ENCODE measurements at places on chromosomes 12 and 14. TPM values are rescaled to one million over a fixed set of nuclear protein-coding genes. Genes with fewer than 3 reads are reported as not detected.

DNA sequence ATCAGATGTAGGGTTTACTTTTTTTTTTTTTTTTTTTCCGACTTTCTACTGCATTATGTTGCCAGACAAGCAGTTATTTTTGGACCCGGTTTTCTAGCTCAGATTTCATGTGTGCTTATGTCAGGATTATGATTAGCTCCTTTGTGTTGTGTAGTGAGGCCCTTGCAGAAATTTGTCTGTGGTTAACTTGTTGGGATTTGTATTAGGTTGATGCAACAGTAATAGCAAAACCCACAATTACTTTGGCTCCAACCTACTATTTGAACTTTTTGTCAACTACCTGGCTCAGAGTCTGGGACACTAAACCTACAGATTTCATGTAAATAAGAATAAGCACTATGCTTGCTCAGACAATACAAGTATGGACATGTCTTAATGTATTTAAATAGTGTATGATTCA lies 44.1 kb upstream of the KCNJ8 start:
- no peak overlapping the region for H3K4me3 ChIP-seq
- no peak overlapping the region for H3K27ac ChIP-seq
- DNase-seq, result no peak
- H3K4me1 ChIP-seq, result no peaks in the 10 kb centered on the region
- H3K27me3 ChIP-seq, result no peaks in the 10 kb centered on the region

- H3K36me3 ChIP-seq, result no peaks in the 10 kb centered on the region
- H3K27me3 ChIP-seq, result no peaks in the 10 kb centered on the region
- H3K27ac ChIP-seq, result no peak overlapping the region
- DNase-seq, result no peak
Observed at GRCh38 chr12:15698377-15698871, 90.8 kb downstream of the EPS8 start.

DNA sequence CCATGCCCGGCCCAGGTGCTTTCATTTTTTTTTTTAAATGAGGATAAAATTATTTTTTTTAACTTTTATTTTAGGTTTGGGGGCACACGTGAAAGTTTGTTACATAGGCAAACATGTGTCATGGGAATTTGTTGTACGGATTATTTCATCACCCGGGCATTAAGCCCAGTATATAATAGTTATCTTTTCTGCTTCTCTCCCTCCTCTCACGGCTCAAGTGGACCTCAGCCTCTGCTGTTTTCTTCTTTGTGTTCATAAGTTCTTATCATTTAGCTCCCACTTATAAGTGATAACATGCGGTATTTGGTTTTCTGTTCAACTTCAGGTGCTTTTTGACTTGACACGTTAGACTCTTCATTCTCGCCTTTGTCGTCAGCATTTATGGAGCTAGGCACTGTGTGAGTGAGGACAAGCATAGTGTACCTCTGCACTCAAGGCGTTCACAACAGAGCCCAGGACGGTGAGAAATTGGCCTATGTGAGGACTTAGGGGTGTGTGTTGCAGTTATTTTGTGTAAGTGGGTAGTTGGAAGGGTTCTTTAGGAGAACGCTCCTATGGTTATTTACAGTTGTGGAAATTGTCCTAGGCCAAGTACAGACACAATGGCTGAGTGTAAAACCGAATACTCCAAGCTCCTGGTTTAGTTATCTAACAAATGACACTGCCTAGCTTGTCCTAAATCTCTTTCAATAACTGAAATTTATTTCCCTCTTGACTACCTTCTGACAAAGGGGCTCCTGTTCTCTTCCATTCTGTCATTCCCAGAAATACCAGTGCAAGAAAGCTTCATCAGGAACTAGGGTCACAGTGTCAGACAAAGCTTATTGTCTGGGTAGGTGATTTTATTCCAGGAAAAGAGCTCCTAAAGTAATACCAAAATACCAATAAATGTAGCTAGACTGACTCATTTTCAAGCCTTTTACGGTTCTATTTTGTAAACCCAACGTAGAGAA lies 200.5 kb upstream of the PRICKLE1 start:
- H3K4me1 ChIP-seq, result no peaks in the 10 kb centered on the region
- H3K27ac ChIP-seq, result no peak overlapping the region
- no peaks in the 10 kb centered on the region for H3K36me3 ChIP-seq

GRCh38 chr14:61469781-61470180 lies 148.4 kb downstream of the PRKCH start:
- peak overlapping the region; percentile 79 for H3K27ac ChIP-seq
- H3K36me3 ChIP-seq, result no peaks in the 10 kb centered on the region
- H3K4me3 ChIP-seq, result no peak overlapping the region
- no peaks in the 10 kb centered on the region for H3K27me3 ChIP-seq

DNA sequence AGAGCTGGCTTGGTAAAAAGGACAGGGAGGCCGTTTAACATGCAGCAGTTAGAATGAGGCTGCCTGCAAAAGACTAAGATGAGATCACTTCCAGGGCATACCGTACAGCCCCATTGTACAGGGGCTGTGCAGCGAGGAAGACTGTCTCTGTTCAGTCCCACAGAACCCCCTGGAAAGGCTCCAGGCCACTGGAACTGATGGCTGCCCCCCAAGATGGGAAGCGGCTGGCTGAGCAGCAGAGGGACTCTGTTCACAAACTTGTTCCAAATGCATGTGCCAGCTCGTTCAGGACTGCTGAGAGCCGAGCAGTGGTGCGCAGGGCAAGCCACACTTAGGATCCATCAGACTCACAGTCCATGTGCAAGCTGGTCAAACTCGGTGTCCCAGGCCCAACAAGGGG lies 82.9 kb downstream of the CHGA start:
- no peak for DNase-seq
- H3K4me3 ChIP-seq, result no peak overlapping the region
- no peak overlapping the region for H3K27ac ChIP-seq
- H3K27me3 ChIP-seq, result no peaks in the 10 kb centered on the region
- no peaks in the 10 kb centered on the region for H3K36me3 ChIP-seq

GRCh38 chr12:131015581-131016337 lies 62.1 kb downstream of the ADGRD1 start:
- no peak for DNase-seq
- no peak overlapping the region for H3K27ac ChIP-seq
- H3K36me3 ChIP-seq, result no peaks in the 10 kb centered on the region
- no peaks in the 10 kb centered on the region for H3K27me3 ChIP-seq
- H3K4me3 ChIP-seq, result no peak overlapping the region

- no peaks in the 10 kb centered on the region for H3K27me3 ChIP-seq
- H3K27ac ChIP-seq, result peak within 1 kb of the TSS; percentile 97
- H3K4me3 ChIP-seq, result peak within 1 kb of the TSS; percentile 100
- peak; percentile 86 for DNase-seq
Observed at GRCh38 chr12:111598637-111599452, at the start of gene ATXN2. Gene ATXN2 (minus strand): TSS chr12:111599315. CDS start chr12:111599034, 281 bp downstream.

- H3K27me3 ChIP-seq, result no peaks in the 10 kb centered on the region
- no peaks in the 10 kb centered on the region for H3K4me1 ChIP-seq
- H3K27ac ChIP-seq, result peak overlapping the region; percentile 53
- no peak overlapping the region for H3K4me3 ChIP-seq
Observed at GRCh38 chr14:56199095-56199981, 81.1 kb downstream of the PELI2 start.

- no peaks in the 10 kb centered on the region for H3K27me3 ChIP-seq
- no peaks in the 10 kb centered on the region for H3K36me3 ChIP-seq
- DNase-seq, result no peak
- no peak overlapping the region for H3K27ac ChIP-seq
Observed at GRCh38 chr12:116039081-116039480, 238.4 kb downstream of the MED13L start.

- no peaks in the 10 kb centered on the region for H3K27me3 ChIP-seq
- no peaks in the 10 kb centered on the region for H3K36me3 ChIP-seq
- no peaks in the 10 kb centered on the region for H3K4me1 ChIP-seq
- H3K4me3 ChIP-seq, result no peak overlapping the region
Observed at GRCh38 chr14:59529189-59529588, 44.9 kb downstream of the JKAMP start.

DNA sequence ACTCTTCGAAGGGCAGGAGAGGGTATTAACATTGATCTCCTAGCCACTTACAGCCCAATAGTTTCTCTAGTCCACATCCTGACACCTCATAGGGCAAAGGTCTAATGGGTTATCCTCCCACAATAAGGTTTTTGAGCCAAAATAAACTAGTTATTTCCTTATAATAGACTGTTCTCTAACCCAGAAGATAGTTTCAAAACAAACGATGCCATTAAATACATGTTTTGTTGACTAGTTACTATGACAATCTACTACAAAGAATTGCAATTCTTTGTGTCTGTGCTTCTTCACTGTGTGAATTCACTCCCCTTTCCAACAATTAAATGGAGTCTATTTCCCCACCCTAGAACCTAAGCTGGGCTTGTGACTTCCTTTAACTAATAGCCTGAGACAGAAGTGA lies 6.4 kb upstream of the ACTR10 start:
- no peaks in the 10 kb centered on the region for H3K4me1 ChIP-seq
- peak overlapping the region; percentile 42 for H3K27ac ChIP-seq
- H3K27me3 ChIP-seq, result no peaks in the 10 kb centered on the region
- DNase-seq, result no peak
- H3K4me3 ChIP-seq, result no peak overlapping the region

GRCh38 chr14:75442166-75442565 lies 14.3 kb downstream of the JDP2 start:
- DNase-seq, result no peak
- H3K27me3 ChIP-seq, result no peaks in the 10 kb centered on the region
- no peak overlapping the region for H3K4me3 ChIP-seq
- no peak overlapping the region for H3K27ac ChIP-seq
- no peaks in the 10 kb centered on the region for H3K4me1 ChIP-seq

GRCh38 chr12:49417558-49417957 lies 50.3 kb downstream of the SPATS2 start:
- H3K27ac ChIP-seq, result no peak overlapping the region
- H3K4me1 ChIP-seq, result no peaks in the 10 kb centered on the region
- H3K4me3 ChIP-seq, result no peak overlapping the region

DNA sequence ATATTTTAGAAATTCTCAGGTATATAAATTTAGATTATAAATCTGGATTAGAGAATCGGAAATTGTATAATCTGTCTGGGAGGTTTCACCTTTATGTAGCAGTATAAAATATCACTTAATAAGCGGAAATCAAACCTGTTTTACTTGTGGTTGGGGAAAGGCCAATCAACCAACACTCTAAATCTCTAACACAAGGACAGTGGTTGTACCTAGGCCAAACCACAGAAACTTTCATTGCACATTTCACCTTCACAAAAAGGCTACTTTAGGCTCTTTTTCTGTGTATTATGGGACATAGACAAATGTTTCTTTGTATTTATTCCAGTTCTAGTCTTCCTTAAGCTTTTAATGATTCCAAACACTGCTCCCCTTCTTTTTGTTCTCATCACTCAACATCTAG lies 19.8 kb downstream of the ERH start:
- H3K27me3 ChIP-seq, result no peaks in the 10 kb centered on the region
- H3K27ac ChIP-seq, result no peak overlapping the region
- no peaks in the 10 kb centered on the region for H3K4me1 ChIP-seq
- DNase-seq, result no peak

GRCh38 chr12:50685641-50686040 lies 78.3 kb upstream of the ATF1 start:
- peaks cover 72% of the 10 kb centered on the region for H3K36me3 ChIP-seq
- no peak overlapping the region for H3K27ac ChIP-seq
- no peaks in the 10 kb centered on the region for H3K4me1 ChIP-seq
- no peak overlapping the region for H3K4me3 ChIP-seq

GRCh38 chr12:6273541-6274230 lies 36.8 kb upstream of the PLEKHG6 start:
- no peaks in the 10 kb centered on the region for H3K36me3 ChIP-seq
- H3K27me3 ChIP-seq, result no peaks in the 10 kb centered on the region
- peaks cover 4% of the 10 kb centered on the region for H3K4me1 ChIP-seq
- DNase-seq, result no peak
- H3K4me3 ChIP-seq, result no peak overlapping the region
- no peak overlapping the region for H3K27ac ChIP-seq

GRCh38 chr12:108358580-108358965 lies 19.5 kb upstream of the CMKLR1 start:
- no peaks in the 10 kb centered on the region for H3K27me3 ChIP-seq
- H3K27ac ChIP-seq, result no peak overlapping the region
- no peaks in the 10 kb centered on the region for H3K4me1 ChIP-seq
- H3K36me3 ChIP-seq, result no peaks in the 10 kb centered on the region

- H3K27me3 ChIP-seq, result no peaks in the 10 kb centered on the region
- no peak overlapping the region for H3K4me3 ChIP-seq
- no peak for DNase-seq
- no peaks in the 10 kb centered on the region for H3K36me3 ChIP-seq
- H3K4me1 ChIP-seq, result no peaks in the 10 kb centered on the region
- H3K27ac ChIP-seq, result no peak overlapping the region
Observed at GRCh38 chr14:77206261-77206824, 24.7 kb downstream of the TMEM63C start.

- no peaks in the 10 kb centered on the region for H3K36me3 ChIP-seq
- H3K27me3 ChIP-seq, result no peaks in the 10 kb centered on the region
- H3K27ac ChIP-seq, result no peak overlapping the region
- H3K4me1 ChIP-seq, result no peaks in the 10 kb centered on the region
Observed at GRCh38 chr12:82805812-82806497, 119.2 kb downstream of the TMTC2 start.

- no peaks in the 10 kb centered on the region for H3K4me1 ChIP-seq
- H3K27ac ChIP-seq, result no peak overlapping the region
- no peaks in the 10 kb centered on the region for H3K36me3 ChIP-seq
- no peak for DNase-seq
- no peak overlapping the region for H3K4me3 ChIP-seq
- H3K27me3 ChIP-seq, result no peaks in the 10 kb centered on the region
Observed at GRCh38 chr14:92368001-92368400, 45.0 kb downstream of the SLC24A4 start.

DNA sequence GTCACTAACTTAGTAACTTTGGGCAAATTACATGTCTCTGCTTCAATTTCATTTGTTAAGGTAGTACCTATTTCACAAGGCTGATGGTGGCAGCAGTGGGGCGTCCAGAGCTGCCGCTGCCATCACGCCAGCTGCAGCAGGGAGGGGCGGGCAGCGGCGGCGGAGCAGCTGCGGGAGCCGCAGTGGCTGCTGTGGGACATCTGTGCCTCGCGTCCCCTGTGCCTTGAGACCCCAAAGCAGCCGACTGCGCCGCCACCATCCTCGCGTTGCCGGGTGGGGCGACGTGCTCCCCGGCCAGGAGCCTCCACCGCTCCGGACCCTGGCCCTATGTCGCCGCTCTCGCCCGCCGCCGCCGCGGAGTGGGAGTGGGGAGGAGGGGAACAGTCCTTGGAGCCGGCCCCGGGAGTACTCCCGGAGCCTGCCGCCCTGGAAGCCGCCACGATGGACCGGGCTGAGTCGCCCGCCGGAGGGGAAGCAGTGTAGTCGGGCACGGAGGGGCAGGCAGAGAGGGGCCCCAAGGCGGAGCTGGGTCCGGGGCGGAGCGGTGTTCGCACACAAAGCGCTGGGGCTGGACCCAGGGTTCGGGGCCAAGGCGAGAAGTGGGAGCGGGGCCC lies 51.4 kb downstream of the A2M start:
- no peaks in the 10 kb centered on the region for H3K36me3 ChIP-seq
- H3K27me3 ChIP-seq, result no peaks in the 10 kb centered on the region
- H3K4me3 ChIP-seq, result peak overlapping the region; percentile 88
- H3K4me1 ChIP-seq, result no peaks in the 10 kb centered on the region
- peak; percentile 73 for DNase-seq

Gene NKX2-1
- not detected for total RNA-seq

Gene RASSF9
- total RNA-seq, result 1.0 TPM

Gene IFNG-AS1
- total RNA-seq, result 1.5 TPM

Gene PIWIL1
- not detected for total RNA-seq

Gene NGB
- not detected for total RNA-seq

Gene PPP4R4
- total RNA-seq, result not detected

Gene MYL6
- total RNA-seq, result 1,872 TPM

Gene ABCD2
- 0.54 TPM for total RNA-seq

Gene TMPRSS12
- not detected for total RNA-seq

Gene CMTM5
- total RNA-seq, result not detected

Gene KERA
- total RNA-seq, result not detected

Gene POTEG
- total RNA-seq, result 2.5 TPM

Gene DHRS2
- not detected for total RNA-seq

Gene SLC25A47
- total RNA-seq, result 1.2 TPM

Gene MMP14
- 77.6 TPM for total RNA-seq
